ENCODE measurements at places on chromosomes 12 and 14. TPM values are rescaled to one million over a fixed set of nuclear protein-coding genes. Genes with fewer than 3 reads are reported as not detected.

GLS2 gene
- 0.12 TPM for total RNA-seq

MAP1LC3B2 gene
- total RNA-seq, result 1.6 TPM

AMN gene
- 0.16 TPM for total RNA-seq

MSI1 gene
- total RNA-seq, result 1.5 TPM

PLEKHG7 gene
- 0.02 TPM for total RNA-seq

TMEM30B gene
- 0.17 TPM for total RNA-seq

TXNDC16 gene
- 0.97 TPM for total RNA-seq

CDH24 gene
- 4.2 TPM for total RNA-seq

PALS1 gene
- 20.1 TPM for total RNA-seq

ARHGEF40 gene
- 12.9 TPM for total RNA-seq

ARHGDIB gene
- 1.1 TPM for total RNA-seq

NRXN3 gene
- total RNA-seq, result 1.2 TPM

NELL2 gene
- total RNA-seq, result not detected

ANKRD33 gene
- 0.08 TPM for total RNA-seq

B4GALNT3 gene
- 0.47 TPM for total RNA-seq

GYS2 gene
- total RNA-seq, result not detected

RNASE3 gene
- total RNA-seq, result not detected

CMA1 gene
- not detected for total RNA-seq

SLC39A2 gene
- total RNA-seq, result not detected

RERG gene
- total RNA-seq, result 0.47 TPM

LRIG3 gene
- total RNA-seq, result 6.2 TPM

TPH2 gene
- not detected for total RNA-seq

FOXG1 gene
- total RNA-seq, result 0.09 TPM

FOXN4 gene
- 0.12 TPM for total RNA-seq

RNASE7 gene
- total RNA-seq, result not detected

KRT72 gene
- total RNA-seq, result not detected

ADCY6 gene
- total RNA-seq, result 12.0 TPM

TUBA1B gene
- total RNA-seq, result 2,553 TPM

DIO3 gene
- total RNA-seq, result not detected

SCN8A gene
- 2.5 TPM for total RNA-seq

KRT85 gene
- not detected for total RNA-seq

KLRC1 gene
- not detected for total RNA-seq

GZMB gene
- not detected for total RNA-seq

GPR162 gene
- total RNA-seq, result 0.41 TPM

PARP2 gene
- 21.7 TPM for total RNA-seq

TEX22 gene
- 0.24 TPM for total RNA-seq

CLEC4C gene
- total RNA-seq, result not detected

ASB2 gene
- total RNA-seq, result 3.5 TPM

BAZ2A gene
- total RNA-seq, result 31.6 TPM

SSPN gene
- 0.38 TPM for total RNA-seq

STXBP6 gene
- total RNA-seq, result 2.2 TPM

ALDH1L2 gene
- 3.3 TPM for total RNA-seq

BDKRB1 gene
- total RNA-seq, result 1.8 TPM

PARP11 gene
- total RNA-seq, result 1.7 TPM

TAS2R30 gene
- total RNA-seq, result not detected

CMKLR1 gene
- not detected for total RNA-seq

TCHP gene
- total RNA-seq, result 18.2 TPM

CAPZA3 gene
- not detected for total RNA-seq

RPL36AL gene
- total RNA-seq, result 444 TPM

POTEG gene
- total RNA-seq, result not detected

KSR2 gene
- 0.66 TPM for total RNA-seq

KRT82 gene
- not detected for total RNA-seq

MANSC4 gene
- total RNA-seq, result not detected

MCRS1 gene
- 65.5 TPM for total RNA-seq

CIT gene
- 13.3 TPM for total RNA-seq
